ENCODE measurements at places on chromosomes 5 and 9.
A peak's percentile ranks its signal among the peaks of the same experiment; 100 is the strongest.

- H3K27ac ChIP-seq = no peak overlapping the region
- H3K36me3 ChIP-seq = no peaks in the 10 kb centered on the region
- H3K27me3 ChIP-seq = no peaks in the 10 kb centered on the region
- no peak for DNase-seq
- H3K4me1 ChIP-seq = no peaks in the 10 kb centered on the region
These were observed 33.4 kb downstream of the FAM81B start for GRCh38 chr5:95424526-95424925.

GRCh38 chr5:34843497-34843896, 4.5 kb downstream of the TTC23L start:
- no peak overlapping the region for H3K4me3 ChIP-seq
- no peaks in the 10 kb centered on the region for H3K27me3 ChIP-seq
- peak; percentile 42 for DNase-seq
- no peaks in the 10 kb centered on the region for H3K36me3 ChIP-seq

GRCh38 chr5:90560771-90561170, 2.2 kb downstream of the ADGRV1 start:
- H3K4me3 ChIP-seq = no peak overlapping the region
- H3K27ac ChIP-seq = no peak overlapping the region
- DNase-seq = no peak

DNA sequence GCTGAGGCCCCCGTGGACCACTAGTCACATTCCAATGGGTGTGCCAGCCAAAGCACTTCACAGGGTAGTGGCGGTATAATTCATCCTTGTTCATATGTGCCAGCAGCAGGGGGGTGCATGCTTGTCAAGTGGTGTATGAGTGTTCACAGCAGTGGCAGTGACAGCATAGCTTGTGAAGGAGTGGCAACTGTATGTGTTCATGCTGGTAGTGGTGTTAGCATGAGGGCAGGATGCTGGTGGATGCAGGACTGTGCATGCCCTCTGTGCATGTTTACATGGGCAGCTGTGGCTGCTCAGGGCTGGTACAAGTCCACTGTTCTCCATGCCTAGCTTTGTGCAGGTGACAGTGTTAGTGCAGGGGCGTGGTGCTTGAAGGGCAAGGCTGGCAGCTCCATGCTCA, 253.4 kb upstream of the DMAC1 start:
- H3K36me3 ChIP-seq = no peaks in the 10 kb centered on the region
- H3K4me3 ChIP-seq = no peak overlapping the region
- H3K4me1 ChIP-seq = no peaks in the 10 kb centered on the region
- no peak overlapping the region for H3K27ac ChIP-seq
- DNase-seq = no peak

- H3K27me3 ChIP-seq = no peaks in the 10 kb centered on the region
- no peak overlapping the region for H3K4me3 ChIP-seq
- no peaks in the 10 kb centered on the region for H3K4me1 ChIP-seq
- H3K36me3 ChIP-seq = no peaks in the 10 kb centered on the region
These were observed 136.4 kb downstream of the SLIT3 start for GRCh38 chr5:169164481-169164925.
